ENCODE measurements at places on chromosomes 12 and 14.

DNA sequence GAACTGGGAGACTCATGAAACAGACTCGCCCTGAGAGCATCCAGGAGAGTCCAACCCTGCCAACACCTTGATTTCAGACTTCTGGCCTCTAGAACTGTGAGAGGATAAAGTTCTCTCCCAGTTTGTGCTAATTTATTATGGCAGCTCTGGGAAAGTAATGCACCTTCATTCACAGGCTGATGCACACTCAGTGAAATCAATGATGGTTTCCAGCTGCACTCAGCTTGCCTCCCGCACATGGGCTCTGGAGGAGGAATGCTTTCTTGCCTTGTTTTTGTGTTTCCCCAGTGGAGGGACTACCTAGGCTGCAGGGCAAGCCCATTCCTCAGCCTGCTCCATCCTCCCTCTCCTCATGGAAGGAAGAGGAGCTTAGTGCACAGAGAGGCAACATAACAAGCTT lies 45.7 kb downstream of the TMEM132C start:
- no peak for DNase-seq

DNA sequence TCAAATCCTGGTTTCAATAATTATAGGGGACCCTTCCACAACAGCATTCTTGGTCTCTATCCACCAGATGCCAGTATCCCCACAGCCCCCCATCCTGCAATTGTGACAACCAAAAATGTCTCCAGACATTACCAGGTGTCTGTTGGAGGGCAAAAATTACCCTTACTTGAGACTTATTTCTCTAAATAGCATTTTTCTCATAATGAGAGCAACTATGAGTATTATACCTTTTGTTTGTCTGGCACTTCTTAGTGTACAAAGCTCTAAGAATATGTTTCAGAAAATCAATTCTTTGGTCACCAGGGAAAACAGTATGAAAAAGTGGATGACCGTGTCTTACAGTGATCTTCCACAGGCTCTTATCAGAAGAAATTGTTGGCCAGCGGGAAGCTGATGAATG lies 27.5 kb upstream of the RMST start:
- DNase-seq = no peak

- DNase-seq = no peak
Observed at GRCh38 chr12:109951751-109952150, 44.4 kb downstream of the GIT2 start.

DNA sequence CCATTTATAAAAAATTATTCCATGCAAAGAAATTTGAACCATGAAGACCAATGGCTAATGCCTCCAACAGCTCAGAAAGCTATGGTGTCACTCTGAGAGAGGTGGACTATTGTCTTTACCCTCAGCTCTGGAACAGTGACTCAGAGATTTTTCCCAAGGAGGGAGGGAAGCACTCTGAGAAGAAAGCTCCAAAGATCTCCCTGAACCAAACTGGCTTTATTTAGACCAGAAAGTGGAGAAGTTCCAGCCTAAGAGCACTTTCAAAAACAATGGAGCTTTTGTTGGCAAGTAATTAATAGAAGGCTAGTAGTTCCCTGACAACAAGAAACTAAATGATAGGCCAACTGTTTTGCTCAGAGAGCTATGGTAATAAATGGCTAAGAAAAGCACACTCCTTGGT lies 599.9 kb upstream of the MDGA2 start:
- DNase-seq = no peak

- DNase-seq = no peak
Observed at GRCh38 chr14:63027719-63028118, 17.5 kb downstream of the KCNH5 start.

DNA sequence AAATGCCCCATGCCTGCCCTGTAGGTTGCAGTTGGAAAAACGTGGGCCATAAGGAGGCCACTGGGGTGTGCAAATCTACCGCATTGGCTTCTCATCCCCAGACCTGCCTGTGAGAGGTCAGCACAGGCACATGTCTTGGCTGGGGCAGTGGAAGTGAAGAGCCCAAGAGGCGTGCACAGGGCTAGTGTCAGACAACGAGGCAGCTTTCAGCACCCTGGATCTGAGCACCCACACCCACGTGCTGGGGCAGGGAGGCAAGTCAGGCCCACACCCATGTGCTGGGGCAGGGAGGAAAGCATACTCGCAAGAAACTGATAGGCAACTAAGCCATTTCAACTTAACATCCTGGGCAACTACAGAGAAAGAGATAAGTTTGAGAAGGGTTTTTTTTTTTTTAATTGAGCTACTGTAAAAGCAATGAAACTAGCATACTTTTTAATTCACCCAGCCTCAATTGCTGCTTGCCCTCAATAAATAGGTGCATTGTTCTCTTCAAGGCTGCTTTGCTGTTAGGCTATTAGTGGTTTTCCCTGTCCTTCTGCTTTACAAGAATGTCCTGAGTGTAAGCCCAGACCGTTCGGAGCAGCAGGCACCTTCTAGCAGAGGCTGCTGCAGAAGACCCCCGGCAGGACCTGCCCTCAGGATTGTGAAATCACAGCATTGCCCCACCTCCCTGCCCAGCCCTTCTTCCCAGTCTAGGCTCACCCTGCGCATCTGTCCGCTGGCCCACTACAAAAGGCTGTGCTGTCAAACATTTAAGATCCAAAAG lies 355.3 kb upstream of the FKBP4 start:
- DNase-seq = no peak

DNA sequence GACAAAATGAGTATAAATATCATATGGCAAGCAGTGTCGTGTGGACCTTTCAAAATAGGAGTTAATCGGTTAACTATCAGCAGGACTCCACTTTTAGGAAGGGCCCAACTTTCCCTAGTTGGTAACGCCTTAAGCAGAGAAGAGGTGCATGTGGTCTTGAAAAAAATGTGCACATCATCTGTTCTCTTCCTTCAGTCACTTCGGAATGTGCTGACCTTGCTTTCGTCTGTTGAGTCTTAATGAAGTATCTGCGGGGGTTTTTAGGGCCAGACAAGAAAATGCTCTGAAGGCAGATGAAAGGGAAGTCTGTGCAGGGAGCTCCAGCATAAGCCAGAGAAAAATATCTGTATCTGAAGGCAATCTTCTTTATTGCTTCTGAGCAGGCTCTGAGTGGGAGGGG lies 185.2 kb downstream of the AEBP2 start:
- DNase-seq = no peak

- DNase-seq = no peak
Observed at GRCh38 chr12:120598674-120599463, 17.7 kb upstream of the POP5 start.

DNA sequence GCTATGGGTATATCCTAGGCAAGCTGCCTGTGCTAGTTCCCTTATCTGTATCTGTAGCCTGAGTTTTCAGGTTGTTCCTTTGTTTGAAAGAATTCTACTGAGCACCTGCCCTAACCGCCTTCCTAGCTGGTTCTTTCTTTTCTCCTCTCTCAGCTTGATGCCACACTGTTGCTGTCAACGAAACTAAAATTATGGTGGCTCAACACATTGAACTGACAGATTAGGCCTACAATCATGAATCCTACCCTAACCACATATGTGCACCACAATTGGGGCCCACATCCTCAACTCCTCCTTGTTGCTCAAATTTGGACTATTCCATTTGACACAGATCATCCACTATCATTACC lies 36.2 kb upstream of the RESF1 start:
- DNase-seq = no peak

DNA sequence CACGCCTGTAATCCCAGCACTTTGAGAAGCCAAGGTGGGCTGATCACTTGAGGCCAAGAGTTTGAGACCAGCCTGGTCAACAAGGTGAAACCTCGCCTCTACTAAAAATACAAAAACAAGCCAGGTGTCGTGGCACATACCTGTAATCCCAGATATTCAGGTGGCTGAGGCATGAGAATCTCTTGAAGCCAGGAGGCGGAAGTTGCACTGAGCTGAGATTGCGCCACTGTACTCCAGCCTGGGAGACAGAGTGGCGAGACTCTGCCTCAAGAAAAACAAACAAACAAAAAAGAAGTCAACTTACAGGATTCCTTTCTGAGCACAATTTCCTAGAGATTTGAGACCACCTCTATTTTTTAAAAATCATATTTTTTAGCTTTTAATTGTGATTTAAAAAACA lies 45.3 kb downstream of the DGLUCY start:
- DNase-seq = no peak

DNA sequence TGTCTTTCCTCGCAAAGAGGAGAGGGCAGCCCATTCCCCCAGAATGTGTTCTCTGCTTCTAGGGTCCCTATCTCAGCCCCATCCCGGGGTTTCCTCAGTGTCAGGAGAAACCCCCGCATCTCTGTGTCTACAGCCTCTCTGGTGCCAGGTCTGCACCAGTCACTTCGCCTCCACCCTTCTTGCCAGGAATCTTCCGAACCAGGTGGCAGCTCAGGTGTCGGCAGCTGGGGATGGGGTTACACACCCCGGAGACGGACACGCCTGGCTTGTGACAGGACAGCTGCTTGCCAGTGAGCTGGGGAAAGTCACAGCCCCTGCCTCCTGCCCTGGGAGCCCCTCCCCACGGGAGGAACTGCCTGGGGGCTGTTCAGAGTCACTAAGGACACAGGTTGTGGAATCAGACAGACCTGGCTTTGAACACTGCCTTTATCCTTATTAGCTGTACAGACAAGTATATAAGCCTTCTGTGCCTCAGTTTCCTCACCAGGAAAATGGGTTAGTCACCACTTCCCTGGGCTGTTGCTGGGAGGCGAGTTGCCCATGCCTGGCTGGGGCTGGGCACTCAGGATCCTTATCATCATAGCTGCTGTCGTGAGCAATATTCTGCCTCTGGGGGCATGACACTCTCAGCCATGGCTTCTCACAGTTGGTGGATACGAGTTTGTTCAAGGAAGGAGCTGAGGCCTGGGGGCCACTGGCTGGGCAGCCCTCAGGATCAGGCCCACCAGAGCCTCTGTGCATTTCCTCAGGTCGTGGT lies 10.8 kb downstream of the HIP1R start:
- peak; percentile 58 for DNase-seq

- DNase-seq = no peak
Observed at GRCh38 chr14:38125481-38126037, 82.1 kb upstream of the SSTR1 start.
